ENCODE measurements at places on chromosomes 1 and 21.

GRCh38 chr1:100629391-100629790 is 90.2 kb upstream of the VCAM1 start:
- DNase-seq = no peak

- DNase-seq = no peak
Measured at GRCh38 chr21:37784591-37785318, 131.5 kb downstream of the KCNJ6 start.

- DNase-seq = peak; percentile 74
Measured at GRCh38 chr1:2343023-2343935, 48.1 kb downstream of the MORN1 start.

- DNase-seq = no peak
Measured at GRCh38 chr1:168687816-168688215, 41.2 kb downstream of the DPT start.

DNA sequence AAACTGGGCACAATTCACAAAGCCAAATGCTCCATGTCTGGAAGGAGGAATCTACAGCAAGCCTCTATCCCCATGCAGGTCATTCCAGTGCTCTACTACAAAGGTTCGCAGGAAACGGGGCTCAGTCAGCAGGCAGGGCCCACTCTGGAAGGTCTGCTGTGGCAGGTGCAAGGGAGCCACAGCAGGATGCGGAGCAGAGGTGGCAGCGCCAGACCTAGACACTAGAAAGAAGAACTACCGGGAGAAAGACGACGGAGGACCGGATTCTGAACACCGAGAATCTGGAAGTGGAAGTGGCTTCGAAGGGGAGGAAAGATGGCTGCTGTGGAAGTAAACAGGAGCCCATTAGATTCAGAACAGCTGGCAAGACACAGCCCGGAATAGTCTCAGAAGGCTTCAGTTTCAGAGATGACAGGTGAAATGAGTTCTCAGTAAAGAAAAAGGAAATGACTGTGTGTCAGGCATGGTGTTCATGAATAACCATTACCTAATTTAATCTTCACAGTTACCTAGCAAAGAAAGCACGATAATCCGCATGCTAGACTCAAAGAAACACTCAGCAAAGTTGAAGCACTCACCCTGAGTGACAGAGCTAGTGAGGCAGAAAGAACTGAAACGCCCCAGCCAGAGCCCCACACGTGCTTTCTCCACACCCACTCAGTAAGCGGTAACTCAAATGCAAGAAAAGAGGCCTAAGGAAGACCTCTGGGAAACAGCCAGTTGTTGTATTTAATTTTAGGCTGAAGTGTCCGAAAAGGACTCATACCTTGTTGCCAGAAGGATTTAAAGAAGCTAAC is 21.4 kb downstream of the SETD4 start:
- DNase-seq = no peak

DNA sequence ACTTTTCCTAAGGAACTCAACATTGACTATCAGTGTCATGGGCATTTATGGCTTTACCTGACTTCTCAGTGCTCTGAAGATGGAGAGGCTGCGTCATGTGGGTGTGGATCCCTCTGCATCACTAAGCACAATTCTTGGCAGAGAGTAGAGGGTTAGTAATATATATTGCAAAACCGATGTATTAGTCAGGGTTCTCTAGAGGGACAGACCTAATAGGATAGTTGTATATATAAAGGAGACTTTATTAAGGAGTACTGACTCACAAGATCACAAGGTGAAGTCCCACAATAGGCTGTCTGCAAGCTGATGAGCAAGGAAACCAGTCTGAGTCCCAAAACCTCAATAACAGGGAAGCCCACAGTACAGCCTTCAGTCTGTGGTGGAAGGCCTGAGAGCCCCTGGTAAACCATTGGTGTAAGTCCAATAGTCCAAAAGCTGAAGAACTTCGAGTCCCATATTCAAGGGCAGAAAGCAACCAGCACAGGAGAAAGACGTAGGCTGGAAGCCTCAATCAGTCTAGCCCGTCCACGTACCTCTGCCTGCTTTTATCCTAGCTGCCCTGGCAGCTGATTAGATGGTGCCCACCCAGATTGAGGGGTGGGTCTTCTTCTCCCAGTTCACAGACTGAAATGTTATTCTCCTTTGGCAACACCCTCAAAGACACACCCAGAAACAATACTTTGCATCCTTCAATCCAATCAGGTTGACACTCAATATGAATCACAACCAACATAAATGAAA is 159.7 kb upstream of the NRIP1 start:
- no peak for DNase-seq

DNA sequence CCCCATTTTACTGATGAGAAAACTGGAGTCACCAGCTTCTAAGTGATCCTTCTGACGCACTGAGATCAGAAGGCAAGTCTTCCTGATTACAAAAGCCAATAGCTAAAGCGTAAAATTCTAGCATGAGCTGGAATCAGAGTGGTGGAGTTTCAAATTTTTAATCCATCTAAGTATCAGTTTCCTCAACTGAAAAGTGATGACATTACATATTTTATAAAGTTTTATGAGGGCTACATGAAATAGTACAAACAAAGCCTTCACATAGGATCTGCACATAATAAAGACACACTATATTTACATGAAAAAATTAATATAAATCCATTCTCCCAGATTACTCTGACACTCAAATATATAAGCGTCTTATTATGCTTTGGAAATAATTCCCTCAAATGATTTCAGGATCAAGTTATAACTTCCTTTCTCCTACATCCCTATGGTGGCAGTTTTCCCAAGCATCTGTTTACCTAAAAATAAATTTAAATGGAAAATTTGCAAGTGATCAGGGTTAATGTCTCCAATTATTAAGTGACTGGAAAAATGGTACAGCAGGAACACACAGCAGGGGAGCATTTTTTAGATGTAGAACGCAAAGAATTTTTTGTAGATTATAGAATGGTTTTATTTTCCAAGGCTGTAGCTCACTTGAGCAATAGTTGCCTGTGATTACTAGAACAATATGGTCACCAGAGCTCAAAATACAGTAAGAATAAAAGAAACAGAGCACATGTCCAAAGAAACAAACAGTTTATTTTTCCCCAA is 490.4 kb upstream of the C1orf87 start:
- DNase-seq = no peak

DNA sequence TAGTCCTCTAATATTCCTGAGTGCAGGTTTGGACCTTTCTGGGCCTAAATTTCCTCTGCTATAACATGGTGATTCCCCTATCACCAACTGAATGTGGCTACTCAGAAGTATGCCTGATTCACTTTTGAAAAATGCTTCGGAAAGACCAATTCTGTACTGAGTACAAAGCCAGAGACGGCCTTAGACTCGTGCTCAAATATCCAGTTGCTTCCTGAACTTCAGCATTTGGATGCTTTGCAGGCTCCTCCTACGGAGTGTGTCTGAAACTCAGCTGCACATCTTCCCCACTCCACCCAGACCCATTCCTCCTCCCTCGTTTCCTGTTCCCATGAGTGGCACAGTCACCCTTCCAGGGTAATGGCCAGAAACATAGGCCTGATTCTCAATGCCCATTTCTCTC is 98.4 kb upstream of the GADD45A start:
- no peak for DNase-seq

DNA sequence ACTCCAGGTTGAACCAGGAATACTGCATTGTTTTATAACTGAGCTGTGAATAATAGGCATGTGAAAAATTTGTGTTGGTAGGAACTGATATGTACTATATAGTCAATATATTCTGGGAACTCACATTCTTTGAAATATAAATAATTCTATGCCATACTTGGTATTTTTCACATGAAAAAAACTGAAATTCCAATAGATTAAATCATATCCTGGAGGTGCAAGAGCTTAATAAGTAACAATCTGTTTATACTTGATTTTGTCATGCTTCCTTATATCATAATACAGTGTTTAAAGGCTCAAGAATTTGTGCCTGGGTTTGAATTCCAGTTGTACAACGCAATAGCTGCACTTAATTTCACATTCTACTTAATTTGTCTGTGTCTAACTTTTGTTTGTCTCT is 387.0 kb downstream of the USP25 start:
- no peak for DNase-seq

- no peak for DNase-seq
Measured at GRCh38 chr1:2360588-2361364, 30.6 kb downstream of the MORN1 start.

- DNase-seq = no peak
Measured at GRCh38 chr1:240255922-240256321, 164.2 kb downstream of the FMN2 start.

GRCh38 chr21:34865400-34866241 is 183.5 kb downstream of the RUNX1 start:
- peak; percentile 86 for DNase-seq

DNA sequence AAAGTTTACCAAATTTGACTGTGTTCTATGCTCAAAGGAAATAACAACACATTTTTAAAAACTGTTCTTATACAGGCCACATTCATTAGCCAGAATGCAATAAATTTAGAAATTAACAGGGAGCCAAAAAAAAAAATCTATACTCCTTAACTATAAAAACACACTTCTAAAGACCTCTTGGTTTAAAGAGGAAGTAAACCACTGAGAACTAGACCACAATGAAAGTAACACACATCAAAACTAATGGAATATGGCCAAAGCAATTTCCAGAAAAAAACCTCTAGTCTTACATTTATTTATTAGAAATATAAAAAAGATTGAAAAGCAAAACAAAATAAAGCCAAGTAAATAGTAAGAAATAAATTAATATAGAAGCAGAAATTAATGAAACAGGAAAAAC is 48.9 kb upstream of the GADD45A start:
- DNase-seq = no peak

DNA sequence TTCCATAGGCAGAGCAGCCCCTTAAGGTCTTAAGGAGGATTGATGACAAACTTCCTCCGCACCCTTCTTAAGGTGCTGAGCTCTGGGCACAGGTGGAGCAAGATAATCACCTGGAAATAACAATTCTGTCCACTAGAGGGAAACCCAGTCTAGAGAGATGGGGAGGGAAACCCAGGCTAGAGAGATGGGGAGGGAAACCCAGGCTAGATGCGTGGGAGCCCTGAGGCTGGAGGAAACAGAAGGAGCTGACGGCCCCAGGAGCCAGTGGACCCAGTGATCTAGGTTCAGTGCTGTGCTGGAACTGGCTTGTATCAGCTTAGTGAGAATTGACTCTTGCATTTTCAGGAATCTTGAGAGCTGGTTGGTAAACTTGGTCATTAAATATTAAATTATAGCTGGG is 17.8 kb upstream of the MYCL start:
- DNase-seq = peak; percentile 45

- no peak for DNase-seq
Measured at GRCh38 chr1:17629460-17629859, 90.0 kb downstream of the ARHGEF10L start.

DNA sequence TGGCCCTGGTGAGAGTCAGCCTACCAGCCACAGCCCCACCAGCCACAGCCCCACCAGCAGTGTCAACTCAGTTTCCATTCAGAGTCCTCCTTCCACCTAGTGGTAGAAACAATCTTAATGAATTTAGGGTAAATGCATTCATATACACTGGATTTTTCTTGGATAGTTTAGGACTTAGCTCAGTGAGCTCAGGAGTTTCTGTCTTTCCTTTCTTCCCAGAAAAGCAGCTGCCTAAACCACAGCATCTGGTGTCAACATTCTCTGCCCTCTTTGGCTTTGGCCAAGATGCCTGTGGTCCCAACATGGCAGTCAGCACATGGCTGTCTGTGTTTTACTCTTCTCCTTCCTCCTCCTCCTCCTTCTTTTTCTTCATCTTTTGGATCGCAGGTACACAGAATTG is 94.0 kb downstream of the CLIC6 start:
- no peak for DNase-seq

DNA sequence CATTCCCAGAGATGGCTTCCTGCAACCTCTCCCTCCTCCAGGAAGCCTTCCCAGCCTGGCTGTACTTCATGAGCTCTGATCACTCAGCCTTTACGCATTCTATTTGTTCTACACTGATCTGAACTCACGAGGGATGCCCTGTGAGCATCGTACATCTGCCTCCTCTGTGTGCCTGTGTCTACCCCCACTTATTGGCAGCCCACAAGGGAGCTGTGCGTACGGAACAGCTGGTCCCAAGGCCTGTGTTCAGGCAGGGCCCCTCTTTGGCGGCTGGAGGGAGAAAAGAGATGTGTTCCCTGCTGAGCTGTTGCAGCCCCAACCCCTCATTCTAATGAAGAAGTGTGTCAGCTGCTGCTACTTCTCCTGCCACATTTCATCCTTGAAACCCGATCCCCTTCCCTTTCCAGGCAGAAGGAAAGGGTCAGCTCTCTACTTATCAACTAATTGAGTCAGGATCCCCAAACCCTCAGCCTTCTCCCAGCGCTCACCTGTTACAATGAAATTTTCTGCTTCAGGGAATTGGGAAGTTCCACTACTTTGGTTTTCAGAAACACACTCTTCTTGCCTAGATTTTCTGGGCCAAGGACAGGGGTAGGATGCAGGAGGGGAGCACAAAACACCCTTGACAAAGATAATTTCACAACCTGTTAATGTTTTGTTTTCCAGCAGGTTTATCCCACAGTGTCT is 3.2 kb downstream of the INKA2 start:
- DNase-seq = no peak
